ENCODE measurements at places on chromosomes 5 and 9. TPM values are rescaled to one million over a fixed set of nuclear protein-coding genes. Genes with fewer than 3 reads are reported as not detected.

- peak; percentile 28 for DNase-seq
Measured at GRCh38 chr9:135906291-135907005, 898 bp downstream of the CAMSAP1 start.

DNA sequence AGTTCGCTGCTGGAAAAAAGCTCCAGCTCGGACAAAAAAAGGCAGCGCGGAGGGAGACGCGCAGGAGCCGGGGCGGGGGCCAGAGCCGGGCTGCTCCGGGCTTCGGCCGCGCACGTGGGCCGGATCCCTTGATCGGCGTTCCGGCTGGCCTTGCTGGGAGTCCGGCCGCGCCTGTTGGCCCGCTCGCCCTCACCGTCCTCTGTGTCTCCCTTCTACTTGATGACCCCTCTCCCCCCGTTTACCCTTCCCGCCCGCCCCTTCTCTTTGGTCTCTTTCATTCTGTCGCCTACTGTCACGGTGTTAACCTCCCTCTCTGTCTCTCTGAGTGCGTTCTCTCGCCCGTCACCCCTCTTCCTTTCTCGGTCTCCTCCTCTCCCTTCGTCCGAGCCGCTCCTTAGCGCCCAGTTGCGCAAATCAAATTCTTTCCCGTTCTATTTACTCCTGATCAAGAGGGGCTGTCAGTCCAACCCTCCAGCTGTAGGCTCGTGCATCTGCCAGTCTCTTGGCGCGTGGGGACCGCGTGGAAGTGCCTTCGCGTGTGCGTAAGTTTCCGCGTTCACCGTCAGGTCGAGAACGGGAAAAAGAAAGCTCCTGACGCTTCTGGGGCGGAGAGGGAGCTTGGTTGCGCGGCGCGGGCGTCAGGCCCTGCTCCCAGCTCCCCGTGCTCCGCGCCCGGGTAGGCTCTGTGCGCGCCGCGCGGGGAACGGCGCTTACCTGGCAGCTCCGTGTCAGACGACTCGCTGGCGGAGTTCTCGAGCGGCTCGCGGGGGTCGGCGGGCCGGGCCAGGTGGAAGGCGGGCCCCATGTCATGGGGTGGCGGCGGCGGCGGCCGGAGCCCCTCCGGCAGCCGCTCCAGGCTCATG is 798 bp downstream of the PITX1 start:
- DNase-seq: no peak

DNA sequence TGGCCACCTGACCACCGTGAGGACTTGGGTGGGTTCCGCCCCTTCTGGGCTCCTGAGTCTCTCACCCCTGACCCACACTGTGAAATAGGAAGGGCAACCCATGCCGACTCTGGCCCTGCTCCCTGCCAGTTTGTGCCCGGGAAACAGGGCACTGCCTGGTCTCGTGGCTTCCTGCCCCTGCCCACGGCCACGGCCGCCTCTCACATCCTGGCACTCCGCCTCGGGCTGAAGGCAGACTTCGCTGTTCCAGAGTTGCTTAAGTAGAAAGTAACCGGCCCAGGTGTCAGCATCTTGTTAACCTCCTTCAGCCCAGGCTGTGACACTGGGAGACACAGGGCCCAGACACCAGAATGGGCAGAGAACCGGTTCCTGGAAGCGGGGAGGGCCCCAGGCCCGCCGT is 68.7 kb upstream of the RNU6ATAC start:
- no peak for DNase-seq

GRCh38 chr9:83706676-83707517 is 861 bp downstream of the UBQLN1 start:
- peak; percentile 49 for DNase-seq

GRCh38 chr9:109868722-109869121 is 88.7 kb downstream of the PALM2AKAP2 start:
- peak; percentile 17 for DNase-seq

GRCh38 chr5:17378346-17378997 is 119.6 kb upstream of the TAF11L2 start:
- DNase-seq: no peak

DNA sequence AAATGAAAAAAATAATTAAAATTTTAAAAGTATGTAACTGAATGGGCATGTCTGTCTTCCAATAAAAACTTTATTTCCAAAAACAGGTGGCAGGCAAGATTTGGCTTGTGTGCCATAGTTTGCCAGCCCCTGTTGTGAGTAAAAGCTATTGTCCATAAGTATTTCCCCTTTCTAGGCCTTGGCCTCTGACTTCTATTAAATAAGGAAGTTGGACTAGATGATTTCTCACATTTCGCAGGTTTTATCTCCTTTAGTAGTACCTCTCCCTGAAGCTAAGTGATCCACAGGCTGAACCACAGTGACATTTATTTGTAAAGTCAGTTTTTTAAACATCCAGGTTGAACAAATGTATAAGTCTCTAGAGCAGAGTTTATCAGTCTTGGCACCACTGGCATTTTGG is 41.3 kb downstream of the RECK start:
- no peak for DNase-seq

- peak; percentile 46 for DNase-seq
Measured at GRCh38 chr9:111598733-111599091, 735 bp downstream of the PTGR1 start.

- no peak for DNase-seq
Measured at GRCh38 chr9:120989065-120989464, 61.0 kb downstream of the C5 start.

- DNase-seq: no peak
Measured at GRCh38 chr9:89207026-89207425, 28.4 kb upstream of the SHC3 start.

- DNase-seq: no peak
Measured at GRCh38 chr5:25579111-25579510, 934.3 kb upstream of the CDH10 start.

DNA sequence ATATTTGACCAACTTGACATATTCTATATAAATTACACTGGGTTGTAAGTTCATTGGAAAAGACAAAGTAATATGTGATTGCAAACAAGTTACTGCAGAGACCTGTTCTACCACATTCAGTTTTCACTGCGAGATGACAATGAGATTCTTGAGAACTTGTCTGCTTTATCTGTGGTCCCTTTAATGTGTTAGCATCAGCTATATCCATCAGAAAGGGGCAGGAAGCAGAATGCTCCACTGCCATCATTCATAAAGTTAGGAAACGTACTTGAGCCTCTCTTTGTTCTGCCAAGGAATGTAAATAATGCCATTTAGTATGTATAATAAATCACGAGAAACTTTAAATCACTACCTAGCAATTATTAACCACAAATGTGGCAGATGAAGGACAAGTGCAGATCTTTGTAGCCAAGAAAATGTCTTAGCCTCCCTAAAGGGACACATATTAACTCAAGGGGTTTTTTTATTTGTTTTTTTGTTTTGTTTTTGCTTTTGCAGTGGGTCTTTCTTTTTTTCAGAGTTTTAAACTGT is 59.4 kb downstream of the GIN1 start:
- no peak for DNase-seq

- DNase-seq: no peak
Measured at GRCh38 chr9:134925011-134925511, 7.3 kb upstream of the FCN1 start.

GRCh38 chr5:139843991-139844390 is 48.4 kb downstream of the PSD2 start:
- DNase-seq: no peak

- DNase-seq: peak; percentile 58
Measured at GRCh38 chr5:66440202-66440680, 156.0 kb upstream of the MAST4 start.

GRCh38 chr5:25029004-25029403 is 384.2 kb upstream of the CDH10 start:
- peak; percentile 40 for DNase-seq

- DNase-seq: no peak
Measured at GRCh38 chr9:36039696-36040095, 3.0 kb downstream of the RECK start.

- DNase-seq: no peak
Measured at GRCh38 chr5:107523029-107523680, 147.6 kb downstream of the EFNA5 start.

DNA sequence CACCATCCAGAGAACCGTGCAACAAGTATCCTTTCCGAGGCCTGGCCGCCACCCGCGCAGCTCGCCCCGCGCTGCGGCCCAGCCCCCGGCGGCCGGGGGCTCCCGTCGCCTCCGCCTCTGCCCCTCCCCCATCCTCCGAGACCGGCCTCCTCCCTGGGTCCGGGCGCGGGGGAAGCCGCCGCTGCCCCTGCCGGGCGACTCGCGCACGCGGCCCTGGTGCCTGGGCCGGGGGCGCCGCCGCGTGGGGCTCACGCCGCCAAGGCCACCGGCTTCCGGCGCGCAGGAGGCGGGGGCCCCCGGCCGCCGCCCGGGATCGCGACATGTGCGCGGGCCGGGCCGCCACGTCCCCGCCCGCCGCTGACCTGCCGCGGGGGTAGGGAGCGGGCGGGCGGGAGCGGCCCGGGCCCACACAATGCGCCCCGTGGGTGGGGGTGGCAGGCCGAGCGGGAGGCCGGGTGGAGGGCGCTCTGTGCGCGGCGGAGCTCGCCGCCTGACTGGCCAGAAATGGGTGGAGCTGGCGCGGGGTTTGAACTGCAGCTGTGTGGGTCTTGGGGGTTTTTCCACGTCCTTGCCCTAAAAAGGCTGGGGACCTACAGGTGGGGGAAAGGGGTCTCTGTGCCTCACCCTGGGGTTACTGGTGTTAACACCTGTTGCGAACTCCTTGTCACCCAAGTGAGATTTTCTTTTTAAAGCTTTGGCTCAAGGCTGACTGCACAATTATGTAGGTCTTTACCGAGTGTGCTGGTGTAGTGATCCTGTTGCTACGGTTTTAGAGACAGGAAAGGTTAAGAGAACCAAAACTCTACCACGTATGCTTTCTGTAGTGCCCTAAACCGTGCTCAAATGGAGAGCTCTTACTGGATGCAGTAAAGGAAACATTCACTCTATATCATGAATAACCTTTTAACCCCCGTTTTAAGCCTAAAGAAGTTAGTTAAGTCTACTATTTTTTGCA is 32.3 kb downstream of the TNPO1 start:
- peak; percentile 64 for DNase-seq

DNA sequence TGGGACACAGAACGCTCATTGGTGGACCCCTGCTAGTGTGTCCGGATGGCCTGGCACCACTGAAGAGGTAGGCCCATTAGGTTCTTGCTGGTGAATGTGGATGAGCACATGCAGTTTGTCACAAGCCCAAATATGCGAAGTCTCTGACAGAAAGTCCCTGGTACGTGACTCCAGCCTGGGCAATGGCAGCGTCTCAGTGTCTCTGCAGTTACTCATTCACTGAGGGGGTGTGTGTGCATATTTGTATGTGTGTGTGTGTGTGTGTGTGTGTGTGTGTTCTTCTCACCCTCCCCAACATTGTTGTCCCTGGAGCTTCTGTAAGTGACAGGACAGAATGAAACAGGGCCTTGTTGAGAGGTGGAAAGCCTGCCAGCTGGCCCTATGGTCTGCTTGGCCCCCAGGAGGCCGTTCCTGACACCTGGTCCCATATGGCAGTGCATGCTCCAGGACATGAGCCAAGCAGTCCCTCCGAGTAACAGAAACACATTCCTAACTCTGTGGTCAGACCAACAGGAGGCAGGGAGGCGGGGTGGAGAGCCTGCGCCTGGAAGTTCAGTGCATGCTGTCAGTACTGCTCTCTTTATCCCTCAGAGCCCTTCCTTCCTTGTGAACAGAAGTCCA is 169.9 kb downstream of the SLC28A3 start:
- DNase-seq: peak; percentile 64

DNA sequence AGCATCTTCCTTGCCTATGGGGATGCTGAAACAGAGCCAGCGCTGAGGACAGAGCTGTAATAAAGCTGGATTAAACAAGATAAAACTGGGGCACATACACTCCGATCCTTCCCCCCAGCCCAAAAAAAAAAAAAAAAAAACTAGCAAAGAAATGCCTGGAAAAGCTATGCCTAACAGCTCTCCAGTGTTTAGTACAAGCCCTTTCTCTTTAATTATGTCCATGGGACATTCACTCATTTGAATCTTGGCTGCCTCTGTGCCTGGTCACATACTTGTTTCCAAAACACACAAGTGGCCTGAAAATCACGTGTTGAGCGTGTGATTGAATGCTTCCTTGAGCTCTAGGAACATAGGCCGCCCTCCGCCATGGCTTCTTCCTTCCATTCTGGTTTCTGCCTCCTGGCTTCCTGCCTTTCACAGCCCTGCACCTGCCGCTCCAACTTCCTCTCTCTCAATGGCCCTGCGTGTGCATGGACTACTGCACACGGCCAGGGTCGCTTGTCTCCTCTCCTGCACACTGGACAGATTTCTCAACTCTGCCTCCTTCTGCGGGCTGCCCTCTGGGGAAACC is 111.0 kb upstream of the RETREG1 start:
- peak; percentile 65 for DNase-seq

GRCh38 chr9:108056084-108056804 is 566.7 kb upstream of the KLF4 start:
- no peak for DNase-seq

- no peak for DNase-seq
Measured at GRCh38 chr9:24816006-24816405, 270.3 kb upstream of the IZUMO3 start.

GRCh38 chr5:7813007-7813406 is 37.9 kb downstream of the CFAP90 start:
- DNase-seq: no peak

- DNase-seq: no peak
Measured at GRCh38 chr9:112601636-112602035, 115.0 kb downstream of the KIAA1958 start.

DNA sequence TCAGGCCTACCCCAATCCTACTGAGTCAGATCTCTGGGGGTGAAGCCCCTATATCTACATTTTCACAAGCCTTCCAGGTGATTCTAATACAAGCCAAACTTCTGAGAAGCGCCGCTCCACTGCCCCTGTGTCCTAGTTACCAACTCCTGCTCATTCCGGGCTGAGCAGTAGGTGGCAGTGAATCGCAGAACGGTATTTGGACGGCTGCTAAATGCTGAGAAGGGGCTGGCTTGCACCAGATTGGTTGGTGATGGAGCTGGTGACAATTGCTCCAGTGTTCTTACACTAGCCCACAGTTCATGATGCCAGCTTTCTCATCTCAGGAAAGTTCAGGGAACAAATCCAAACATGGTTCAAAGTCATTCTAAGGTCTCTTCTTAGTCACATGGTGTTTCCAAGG is 31.1 kb upstream of the FGF1 start:
- peak; percentile 70 for DNase-seq

DNA sequence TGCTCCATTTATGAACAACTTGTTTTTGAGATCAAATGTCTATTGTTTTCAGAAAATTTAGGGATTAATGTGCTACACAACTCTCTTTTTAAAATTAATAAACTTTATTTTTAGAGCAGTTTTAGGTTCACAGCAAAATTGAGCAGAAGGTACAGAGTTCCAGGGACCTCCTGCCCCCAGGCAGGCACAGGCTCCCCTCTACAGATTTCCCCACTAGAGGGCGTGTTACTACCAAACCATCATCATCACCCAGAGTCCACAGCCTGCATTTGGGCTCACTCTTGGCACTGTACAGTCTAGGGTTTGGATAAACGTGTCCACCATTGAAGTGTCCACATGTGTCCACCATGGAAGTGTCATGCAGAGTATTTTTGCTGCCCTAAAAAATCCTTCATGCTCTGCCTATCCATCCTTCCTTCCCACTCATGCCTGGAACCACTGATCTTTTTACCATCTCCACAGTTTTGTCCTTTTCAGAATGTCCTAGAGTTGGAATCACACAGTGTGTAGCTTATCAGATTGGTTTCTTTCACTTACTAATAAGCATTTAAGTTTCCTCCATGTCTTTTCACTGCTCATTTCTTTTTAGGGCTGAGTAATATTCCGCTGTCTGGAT is 61.7 kb downstream of the MRPL36 start:
- no peak for DNase-seq

FYB1 gene
- total RNA-seq: 8.6 TPM

ACTL7B gene
- 129 TPM for total RNA-seq

STXBP1 gene
- total RNA-seq: 33.1 TPM

AFAP1L1 gene
- total RNA-seq: 12.6 TPM

FBXL7 gene
- total RNA-seq: 15.2 TPM

GPR151 gene
- not detected for total RNA-seq

SEMA6A gene
- total RNA-seq: 67.6 TPM

TMC1 gene
- 2.0 TPM for total RNA-seq

SLC27A6 gene
- total RNA-seq: 36.4 TPM

RAD17 gene
- 69.4 TPM for total RNA-seq

IFNA14 gene
- not detected for total RNA-seq

Data from testis (tissue), 5 donors.